ENCODE measurements at places on chromosomes 6 and 20.

DNA sequence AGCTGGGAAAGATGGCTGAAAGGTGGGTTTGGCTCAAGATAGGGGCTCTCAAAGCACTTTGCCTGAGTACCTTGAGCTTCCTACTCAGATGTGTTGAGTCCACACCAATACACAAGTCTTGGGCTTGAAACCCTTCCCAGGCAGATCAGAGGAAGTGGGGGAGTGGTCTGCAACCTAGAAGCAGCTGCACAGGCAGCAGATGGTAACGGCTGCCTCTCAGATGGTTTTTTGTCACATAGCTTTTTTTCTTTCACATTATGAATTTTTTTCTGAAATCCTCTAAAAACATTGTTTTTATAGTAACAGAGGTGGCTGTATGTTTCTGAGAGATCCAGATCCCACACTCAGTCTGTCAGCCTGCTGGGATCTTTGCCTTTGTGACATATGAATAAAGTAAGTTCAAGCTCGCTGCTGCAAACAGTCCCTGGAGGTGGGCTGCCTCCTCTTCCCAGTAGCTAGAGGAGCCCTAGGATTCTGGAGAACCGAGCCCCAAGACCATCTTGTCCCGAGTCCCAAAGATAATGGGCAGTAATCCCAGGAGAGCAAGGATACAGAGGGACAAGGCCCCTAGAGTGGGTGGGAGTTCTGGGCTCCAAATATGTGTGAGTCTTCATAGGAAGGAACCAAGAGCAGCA lies 97.1 kb upstream of the TOP1 start:
- peak; percentile 17 for DNase-seq

DNA sequence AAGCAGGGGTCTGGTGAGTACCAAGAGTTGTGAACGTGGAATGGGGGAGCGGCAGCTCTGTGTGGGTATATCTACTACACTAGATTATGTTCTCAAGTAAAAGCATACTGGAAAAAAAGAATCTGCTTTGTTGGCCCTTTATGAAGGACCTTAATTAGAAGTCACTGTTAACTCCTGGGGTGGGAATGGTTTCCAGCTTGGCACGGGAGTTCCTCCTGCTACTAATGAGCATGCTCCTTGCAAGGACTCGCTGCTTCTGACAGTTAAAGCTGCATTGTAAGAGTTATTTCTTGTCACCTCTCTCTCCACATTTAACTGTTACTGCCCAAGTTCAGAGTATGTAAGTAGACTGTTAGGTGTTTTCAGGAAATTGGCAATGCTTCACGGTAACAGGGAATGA lies 292.7 kb downstream of the ZFAND3 start:
- DNase-seq = no peak

DNA sequence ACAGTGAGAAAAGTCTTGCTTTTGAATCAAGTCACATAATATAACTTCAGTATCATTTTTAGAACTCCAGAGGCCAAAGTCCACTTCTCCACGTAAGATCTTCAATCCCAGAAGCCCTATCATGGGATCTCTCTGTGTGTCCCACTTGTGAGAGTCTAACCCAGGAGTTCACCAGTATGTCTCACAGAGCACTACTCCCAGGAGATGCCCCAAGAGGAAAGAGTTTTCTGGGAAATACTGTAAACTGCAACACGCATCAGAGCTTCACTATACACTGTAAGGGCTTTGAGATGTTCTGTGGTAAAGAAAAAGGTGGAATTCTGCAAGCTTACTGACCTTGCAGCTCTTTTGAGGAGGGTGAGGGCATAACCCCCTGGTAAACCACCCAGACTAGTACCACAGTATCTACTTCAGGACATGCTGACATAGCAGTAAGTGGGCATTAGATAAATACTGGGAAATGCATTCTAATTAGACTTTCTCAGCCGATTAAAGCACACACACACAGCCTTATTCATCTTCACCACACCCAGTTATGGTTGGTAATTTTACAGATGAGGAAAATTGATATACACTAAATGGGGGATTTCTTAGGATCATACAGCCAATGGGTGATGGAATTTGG lies 12.3 kb downstream of the DCBLD1 start:
- no peak for DNase-seq

DNA sequence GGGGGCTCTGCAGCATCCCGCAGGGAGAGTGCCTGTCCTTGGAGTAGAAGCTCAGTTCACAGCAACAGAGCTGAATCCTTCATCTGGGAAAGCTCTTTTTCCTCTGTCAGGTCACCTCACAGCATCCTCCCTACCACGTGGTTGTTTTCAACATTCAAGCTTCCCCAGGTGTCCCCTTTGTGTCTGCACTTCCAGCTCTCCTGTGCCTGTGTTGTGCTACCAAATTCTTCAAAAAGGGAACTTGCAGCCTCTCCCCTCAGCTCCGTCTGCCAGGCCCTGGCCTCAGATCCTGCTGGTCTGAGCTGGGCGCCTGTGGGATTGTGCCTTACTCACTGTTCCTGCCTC lies 108.4 kb downstream of the FOXF2 start:
- DNase-seq = no peak

DNA sequence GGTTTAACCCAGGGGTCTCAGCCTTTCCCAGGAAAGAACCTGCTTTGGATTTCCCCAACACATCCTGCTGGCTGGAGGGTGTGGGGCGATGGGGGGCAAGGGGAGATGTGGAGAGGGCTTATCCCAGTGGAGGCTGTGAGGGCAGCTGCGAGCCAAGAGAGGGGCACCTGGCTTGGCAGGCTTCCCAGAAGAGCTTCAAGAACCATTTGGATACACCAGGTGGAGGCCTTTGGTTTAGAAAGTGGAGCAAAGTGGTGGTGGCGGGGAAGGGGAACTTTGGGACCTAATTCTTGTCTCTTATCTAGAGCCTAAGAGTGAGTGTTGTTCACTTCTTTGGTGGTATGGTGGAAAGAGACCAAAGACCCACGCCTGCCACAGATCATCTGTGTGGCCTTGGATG lies 12.4 kb downstream of the CD40 start:
- no peak for DNase-seq

DNA sequence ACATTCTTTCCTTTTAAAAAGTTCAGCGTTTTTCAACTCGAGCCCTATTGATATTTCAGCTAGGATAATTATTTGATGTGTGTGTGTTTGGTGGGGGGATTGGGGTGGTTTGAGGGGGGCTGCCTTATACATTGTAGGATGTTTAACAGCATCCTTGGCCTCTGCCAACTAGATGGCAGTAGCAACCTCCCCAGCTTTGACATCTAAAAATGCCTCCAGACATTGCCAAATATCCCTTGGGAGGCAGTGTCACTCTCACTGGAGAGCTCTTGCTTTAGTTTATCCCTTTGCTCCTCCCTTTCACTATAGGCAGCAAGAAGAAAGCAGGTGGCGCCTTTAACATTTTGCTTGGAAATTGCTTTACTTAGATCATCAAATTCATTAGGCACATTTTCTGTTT lies 14.6 kb upstream of the TP53TG5 start:
- DNase-seq = no peak

GRCh38 chr6:154522576-154522975 lies 12.1 kb upstream of the CNKSR3 start:
- DNase-seq = no peak

DNA sequence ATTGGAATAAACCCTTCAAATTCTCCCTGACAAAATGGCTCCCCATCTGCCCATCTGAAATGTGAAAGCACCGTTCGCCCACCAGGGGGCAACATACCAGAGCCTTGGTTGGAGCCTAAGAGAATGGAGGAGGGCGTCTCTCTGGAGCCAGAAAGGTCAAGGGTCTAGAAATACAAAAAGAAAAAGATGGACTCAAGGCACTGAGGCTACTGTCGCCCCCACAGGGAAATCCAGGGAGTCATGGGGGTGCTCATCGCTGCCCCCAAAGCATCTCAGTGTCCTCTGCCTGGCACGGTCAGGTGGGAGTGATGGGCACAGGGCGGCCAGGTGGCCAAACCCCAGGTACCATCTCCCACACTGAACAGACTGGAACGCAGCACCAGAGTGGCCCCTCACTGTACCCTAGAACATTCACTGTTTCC lies 136.3 kb downstream of the ZMYND8 start:
- peak; percentile 78 for DNase-seq

GRCh38 chr20:63700199-63701050 lies 4.0 kb downstream of the TNFRSF6B start:
- no peak for DNase-seq

DNA sequence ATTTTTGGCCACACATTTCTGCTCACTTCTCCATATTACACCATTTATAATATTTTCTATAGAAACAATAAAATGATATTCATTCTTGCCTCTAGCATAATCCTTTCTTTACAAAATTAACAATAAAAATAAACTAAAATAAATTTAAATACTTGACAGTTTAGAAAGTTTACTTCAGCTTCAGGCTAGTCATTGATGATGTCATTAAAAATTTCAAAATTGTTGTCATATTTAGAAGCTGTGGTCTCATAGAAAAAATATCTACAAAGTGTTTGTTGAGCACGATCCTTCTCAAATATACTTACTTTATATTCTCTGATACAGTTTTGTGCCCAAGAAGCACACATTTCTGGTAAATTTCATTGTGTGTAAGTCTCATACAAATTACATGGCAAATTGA lies 717.4 kb upstream of the CITED2 start:
- no peak for DNase-seq

- DNase-seq = peak; percentile 90
Measured at GRCh38 chr6:27582928-27583725, 110.2 kb upstream of the ZNF184 start.

DNA sequence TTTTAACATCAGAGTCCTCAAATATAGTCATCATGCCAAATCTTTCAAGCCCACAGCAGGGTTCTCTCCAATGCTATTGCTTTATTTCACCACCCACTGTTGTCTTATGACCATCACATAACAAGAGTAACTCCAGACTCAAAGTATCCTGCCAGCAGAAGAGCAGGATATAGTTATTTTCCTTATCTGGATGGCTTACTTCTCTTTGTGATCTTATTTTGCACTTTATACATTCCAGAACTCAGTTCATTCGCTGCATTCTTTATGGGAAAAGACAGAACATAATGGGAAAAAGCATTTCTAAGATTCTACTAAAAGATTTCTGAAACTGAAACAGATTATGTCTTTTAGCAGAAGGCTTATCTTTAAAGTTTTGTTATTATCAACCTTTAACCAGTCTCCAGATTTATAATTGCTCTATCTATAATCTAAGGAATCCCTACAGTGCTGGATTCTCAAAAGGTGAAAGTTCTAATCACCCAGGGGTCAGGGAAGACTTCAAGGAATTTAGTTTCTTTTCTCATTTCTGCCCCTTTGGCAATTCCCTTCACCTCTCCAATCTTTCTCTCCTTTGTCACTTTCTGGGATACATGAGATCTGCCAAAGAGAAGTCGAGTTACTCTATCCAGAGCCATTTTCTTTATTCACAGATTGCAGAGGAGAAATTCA lies 190.4 kb downstream of the TPBG start:
- DNase-seq = no peak

DNA sequence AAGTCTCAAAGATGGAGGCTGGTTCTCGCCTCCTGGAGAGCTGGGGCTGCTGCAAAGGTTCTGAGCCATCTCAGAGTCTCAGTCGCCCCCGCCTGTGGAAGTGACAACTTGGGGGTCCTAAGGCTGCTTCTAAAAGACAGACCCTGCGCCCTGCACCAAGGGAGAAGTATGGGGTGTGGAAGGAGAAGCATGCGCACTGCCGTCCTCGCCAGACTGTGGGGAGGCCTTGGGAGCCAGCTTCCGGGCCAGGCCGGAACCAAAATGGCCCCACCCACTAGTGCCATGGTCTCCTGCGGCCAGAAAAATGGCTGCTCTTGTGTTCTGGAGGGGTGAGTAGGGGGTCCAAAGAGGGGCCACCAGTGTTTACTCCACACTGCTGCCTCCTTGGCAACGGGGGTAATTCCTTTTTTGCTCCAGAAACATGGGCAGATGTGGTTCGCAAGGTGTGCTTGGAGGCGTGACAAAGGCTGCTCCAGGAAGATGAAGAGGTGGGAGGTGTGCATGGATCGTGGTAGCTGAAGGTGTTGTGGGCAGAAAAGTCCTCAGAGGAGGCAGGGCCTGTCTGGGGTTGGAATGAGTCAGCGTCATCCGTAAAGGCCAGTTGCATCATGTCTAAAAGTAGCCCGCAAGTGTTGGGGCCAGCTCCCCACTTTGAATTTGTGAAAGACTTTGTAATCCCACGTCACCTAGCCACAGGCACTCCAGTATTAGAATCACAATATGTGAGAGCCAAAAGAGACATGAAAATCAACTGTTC lies 329.8 kb upstream of the SOX4 start:
- DNase-seq = no peak

Measured in activated CD8-positive, alpha-beta memory T cell treated with anti-CD3 and anti-CD28 coated beads, Interleukin-2, amount 50 U/mL, for 48 hours (primary cell).